ENCODE measurements at places on chromosomes 4 and X. TPM values are rescaled to one million over a fixed set of nuclear protein-coding genes. Genes with fewer than 3 reads are reported as not detected.

- DNase-seq, result no peak
Observed at GRCh38 chr4:3676196-3676595, 90.0 kb upstream of the ADRA2C start.

GRCh38 chr4:127575888-127576287 lies 56.9 kb upstream of the INTU start:
- DNase-seq, result no peak

GRCh38 chr4:99885063-99885664 lies 9.1 kb downstream of the LAMTOR3 start:
- no peak for DNase-seq

Gene ATP2B3
- 0.36 TPM for polyA plus RNA-seq

DNA sequence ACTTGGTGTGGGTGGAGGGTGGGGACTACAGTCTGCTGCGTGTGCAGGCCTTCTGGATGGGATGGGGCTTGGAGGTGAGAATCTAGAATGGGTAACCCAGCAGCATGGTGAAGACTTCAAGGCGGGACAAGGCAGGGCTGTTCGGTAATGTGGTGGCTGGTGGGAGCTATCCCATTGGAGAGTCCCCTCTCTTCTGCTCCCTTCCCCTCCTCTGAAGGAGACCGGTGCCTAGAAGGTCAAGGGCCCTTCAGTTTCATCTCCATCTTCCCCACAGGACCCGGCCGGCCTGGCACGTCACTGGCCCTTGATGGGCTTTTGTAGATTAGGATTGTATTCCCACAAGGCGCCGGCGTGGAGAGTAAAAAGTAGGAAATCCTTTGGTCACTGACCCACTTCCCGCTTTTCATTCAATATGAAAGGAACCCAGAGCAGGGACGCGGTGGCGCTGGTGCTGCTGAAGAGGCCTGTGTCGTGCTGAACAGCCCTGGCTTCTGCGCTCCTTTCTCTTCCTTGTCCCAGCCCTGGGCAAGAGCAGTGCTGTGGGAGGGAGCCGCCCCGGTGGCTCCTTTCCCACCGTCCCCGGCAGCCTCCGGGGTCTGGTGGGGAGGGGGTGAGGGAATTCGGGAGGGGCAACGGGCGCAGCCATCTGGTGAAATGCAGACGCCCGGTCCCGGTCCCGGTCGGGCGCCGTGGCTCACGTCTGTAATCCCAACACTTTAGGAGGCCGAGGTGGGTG lies 7.3 kb upstream of the HMGB3 start:
- no peak for DNase-seq

GRCh38 chr4:83431200-83431599 lies 24.4 kb downstream of the HELQ start:
- DNase-seq, result no peak

DNA sequence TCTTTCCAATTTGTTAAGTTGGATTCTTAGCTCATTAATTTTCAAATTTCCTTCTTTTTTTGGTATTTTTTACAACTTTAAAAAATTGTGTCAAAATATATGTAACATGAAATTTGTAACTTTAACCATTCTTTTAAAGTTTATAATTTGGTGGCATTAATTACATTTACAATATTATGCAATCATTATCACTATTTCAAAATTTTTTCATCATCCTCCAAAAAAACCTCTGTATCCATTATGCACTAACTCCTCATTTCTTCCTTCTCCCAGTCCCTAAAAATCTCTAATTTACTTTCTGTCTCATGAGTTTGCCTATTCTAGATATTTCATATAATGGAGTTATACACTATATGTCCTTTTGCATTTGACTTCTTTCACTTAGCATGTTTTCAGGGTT lies 4.7 kb upstream of the FAM47E start:
- no peak for DNase-seq

Gene GPR143
- 0.48 TPM for polyA plus RNA-seq

DNA sequence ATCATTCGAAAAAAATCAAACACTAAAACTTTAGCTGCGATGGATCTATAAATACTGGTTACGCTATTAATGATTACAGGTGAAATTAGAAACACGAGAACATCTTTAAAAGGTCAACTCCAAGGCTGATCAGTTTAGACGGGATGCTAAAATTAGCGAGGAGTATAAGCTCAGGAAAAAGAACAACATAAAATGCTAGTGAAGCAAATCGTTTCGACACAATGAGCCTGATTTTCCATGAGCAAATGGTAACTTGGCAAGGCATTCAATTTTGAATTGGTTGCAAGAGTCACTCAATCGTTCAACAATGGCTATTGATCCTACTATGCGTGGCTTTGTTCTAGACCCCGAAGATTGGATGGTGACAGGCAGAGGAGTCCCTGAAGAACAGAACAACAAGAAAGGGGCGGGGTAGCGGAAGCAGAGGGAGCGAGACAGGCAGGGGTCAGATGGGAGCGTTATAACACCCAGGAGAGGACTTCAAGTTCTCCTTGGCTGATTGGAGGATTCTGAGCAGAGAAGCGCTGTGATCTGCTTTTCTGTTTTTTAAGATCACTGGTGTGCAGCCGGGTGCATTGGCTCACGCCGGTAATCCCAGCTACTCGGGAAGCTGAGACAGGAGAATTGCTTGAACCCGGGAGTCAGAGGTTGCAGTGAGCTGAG lies 146.5 kb downstream of the RBM47 start:
- DNase-seq, result peak; percentile 12

Gene FRMPD4
- polyA plus RNA-seq, result 1.0 TPM

Gene NRK
- polyA plus RNA-seq, result 183 TPM

DNA sequence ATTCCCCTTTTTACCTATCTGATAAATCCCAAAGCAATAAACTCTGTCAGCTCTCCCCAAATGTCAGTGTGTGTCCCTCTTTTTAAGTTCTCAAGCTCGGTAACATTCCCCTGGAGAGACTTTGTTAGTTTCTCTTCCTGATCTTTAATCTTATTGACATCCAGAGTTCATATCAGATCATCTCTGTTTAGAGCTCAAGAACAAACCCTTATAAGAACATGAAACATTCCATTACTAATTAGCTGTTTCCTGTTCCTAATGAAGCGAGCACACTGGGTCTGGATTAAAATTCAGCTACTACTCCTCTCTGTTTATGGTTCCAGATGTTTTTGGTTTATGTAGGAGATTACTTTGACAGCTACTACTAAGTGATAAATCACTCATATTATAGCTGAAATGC lies 681.5 kb downstream of the DACH2 start:
- no peak for DNase-seq

DNA sequence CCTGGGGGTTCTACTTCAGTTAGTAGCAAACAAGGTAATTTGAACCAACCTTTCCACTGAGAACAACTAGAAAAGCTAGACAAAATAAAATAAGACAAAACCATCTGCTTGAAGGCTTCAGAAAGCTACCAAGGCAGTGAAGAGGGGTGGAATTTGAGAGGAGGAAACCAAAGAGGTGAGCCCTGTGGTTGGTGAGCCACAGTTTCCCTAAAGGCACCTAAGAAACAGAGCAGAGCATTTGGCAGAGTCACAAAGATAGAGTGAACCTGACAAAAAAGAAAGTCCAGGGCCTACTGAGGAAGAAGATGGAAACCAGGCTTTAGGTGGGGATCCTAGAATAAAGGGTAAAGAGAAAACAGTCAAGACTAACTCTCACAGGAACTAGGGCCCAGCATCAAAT lies 44.3 kb downstream of the CHST7 start:
- DNase-seq, result no peak

Gene HDAC6
- 101 TPM for polyA plus RNA-seq
